ENCODE measurements at places on chromosomes 6 and 20.
A peak's percentile ranks its signal among the peaks of the same experiment; 100 is the strongest.

DNA sequence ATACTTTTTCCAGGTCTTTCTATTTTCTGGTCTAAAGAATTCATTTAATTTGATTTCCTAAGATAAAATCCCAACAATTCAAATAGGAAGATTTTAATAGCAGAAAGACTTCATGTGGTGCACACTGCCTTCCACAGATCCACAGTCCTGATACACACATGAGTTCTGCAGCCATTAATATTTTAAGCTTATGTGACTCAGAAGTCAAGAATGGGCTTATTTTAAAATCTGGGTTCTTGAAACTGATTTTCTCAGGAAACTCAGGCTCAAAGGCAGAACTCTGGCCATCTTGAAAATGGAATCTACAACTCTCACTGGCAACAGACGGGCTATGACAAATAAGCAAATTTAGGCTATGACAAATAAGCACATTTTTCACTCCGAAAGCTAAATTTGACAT is 88.2 kb downstream of the COL12A1 start:
- DNase-seq: no peak

DNA sequence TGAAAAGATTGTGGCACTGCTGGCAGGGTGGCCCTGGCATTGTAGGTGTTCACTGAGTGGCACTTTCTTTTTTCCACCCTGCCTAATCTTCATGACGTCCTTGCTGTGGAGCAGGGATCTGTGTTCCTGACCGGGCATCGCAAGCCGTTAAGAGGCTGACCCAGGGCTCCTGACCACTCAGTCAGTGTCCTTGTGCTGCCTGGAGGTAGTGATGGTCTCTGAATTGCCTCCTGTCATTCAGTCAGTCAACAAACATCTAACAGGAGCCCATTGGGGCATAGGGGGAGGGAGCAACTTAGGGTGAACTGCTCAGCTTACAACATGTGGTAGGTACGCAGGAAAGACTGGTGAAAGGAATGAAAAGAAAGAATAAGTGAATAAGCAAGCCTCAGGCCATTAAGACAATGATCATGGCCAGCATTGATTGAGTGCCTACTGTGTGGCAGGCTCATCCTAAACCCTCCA is 152.0 kb downstream of the CEBPB start:
- DNase-seq: no peak

DNA sequence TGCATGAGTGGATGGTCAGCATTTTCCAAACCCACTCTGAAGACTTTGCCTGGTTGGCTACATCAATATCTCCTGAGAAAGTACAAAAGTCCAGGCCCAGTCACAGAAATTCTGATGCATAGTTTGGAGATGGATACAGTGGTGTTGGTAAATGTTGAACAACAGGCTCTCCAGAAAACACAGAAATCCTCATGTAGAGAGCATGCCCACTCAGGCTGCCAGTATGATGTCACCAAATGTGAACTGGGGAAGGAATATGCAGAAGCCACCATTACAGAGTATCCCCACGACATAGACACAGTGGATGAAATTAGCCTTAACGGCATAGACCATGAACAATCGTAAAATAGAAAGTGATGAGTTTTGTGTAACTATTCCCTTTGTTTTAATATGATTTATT is 97.1 kb upstream of the NXT1 start:
- DNase-seq: no peak

DNA sequence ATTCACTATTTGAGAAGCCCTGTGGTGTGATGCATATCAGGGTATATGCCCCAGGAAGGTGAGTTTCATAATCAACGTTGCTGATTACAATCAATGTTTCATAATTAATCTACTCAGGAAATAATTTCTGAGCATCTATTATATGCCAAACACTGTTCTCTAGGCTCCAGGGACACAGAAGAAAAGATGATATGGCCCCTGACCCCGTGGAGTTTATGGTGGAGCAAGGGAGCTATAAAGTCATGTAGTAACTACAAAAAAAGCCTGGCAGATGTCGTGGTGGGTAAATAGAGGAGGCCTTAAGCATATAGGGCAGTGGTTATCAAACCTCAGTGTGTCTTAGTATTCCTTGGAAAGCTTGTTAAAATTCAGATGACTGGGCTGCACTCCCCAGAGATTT is 40.1 kb upstream of the BCAS1 start:
- no peak for DNase-seq

DNA sequence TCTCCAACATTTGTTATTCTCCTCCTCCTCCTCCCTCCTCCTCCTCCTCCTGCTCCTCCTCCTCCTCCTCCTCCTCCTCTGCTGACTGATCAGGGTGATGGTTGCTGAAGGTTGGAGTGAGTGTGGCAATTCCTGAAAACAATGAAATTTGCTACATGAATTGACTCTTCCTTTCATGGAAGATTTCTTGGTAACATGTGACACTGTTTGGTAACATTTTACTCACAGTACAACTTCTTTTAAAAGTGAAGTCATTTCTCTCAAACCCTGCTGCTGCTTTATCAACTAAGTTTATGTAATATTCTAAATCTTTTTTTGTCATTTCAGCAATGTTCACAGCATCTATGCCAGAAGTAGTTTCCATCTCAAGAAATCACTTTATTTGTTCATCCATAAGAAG is 543.0 kb downstream of the MAFB start:
- DNase-seq: no peak

DNA sequence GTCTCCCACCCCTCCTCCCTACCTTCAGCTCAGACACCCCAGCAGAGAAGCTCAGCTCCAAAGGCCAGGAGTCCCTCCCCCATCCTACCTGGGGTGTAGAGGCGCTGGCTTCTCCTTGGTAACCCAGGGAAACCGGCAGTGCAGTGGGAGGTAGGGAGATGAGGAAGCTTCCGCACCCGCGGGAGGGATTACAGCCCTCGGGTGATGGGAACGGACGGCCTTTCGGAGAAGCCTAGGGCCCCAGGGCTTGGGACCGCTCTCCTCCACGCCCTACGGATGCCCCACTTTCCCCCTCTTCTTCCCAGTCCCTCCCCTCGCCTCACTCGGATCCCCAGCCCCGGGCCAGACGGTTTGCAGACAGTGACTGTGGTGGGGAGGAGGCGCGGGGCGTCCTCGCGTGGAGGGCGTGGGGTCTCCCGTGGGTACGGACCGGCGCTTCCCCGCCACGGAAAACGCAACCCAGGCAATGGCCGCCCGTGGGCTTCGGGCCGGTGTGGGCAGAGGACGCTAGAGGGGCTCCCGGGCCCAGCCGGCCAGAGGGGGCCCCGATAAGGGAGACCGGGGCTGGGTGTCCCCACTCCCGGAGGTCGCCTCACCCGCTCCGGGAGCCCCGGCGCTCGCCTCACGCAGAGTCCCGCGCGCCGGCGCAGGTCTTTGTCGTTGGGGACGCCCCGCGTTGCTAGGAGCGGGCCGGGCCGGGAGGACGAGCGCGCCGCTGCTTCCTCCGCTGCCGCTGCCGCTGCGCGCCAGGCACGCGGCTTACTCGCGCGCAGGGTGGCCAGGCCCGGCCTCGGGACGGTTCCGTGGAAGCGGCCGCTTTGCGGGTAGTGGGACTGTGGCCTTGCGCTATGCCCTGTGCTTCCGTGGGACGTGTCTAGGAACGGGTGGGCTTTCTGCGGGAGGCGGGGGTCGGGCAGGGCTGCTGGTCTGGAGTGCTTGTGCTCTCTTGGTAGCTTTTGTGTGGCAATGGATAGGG is 15.8 kb downstream of the AARS2 start:
- no peak for DNase-seq

DNA sequence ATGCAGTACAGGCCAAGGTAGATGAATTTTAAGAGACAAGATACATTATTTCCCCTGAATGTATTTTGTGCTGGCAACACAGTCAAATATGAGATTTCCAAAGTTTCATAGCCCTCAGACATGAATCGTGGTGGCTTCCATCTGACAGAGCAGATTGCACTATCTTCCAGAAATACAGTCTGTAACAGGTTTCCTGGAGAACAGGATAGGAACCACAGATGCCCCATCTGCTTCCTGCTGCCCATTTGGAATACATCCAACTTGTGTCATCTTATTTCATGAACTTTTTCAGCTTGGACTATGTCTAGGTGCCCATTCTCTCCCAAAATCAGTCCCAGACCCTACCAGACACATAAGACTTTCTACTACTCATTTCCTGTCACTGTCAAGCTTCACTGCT is 426.0 kb downstream of the KIF16B start:
- no peak for DNase-seq

GRCh38 chr20:1472556-1473245 is 6.1 kb upstream of the NSFL1C start:
- DNase-seq: no peak

DNA sequence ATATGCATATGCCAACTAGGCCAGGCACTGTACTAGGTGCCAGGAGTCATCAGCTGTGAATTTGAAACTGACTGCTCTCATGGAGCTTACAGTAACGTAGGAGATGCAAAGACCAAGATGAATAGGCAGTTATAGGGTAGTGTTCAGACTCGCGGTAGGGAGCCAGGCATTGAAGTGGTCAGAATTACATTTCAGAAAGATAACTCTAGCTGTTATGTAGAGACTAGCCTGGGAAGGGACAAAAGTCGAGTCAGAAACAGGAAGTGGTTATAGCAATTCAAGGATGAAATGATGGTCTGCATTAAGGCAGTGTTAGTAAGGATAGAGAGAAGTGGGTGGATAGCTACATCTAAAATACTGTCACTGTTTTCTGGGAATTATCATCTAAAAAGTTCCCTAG is 56.6 kb downstream of the PCMT1 start:
- DNase-seq: no peak

GRCh38 chr6:113599444-113599843 is 257.7 kb upstream of the MARCKS start:
- peak; percentile 16 for DNase-seq

DNA sequence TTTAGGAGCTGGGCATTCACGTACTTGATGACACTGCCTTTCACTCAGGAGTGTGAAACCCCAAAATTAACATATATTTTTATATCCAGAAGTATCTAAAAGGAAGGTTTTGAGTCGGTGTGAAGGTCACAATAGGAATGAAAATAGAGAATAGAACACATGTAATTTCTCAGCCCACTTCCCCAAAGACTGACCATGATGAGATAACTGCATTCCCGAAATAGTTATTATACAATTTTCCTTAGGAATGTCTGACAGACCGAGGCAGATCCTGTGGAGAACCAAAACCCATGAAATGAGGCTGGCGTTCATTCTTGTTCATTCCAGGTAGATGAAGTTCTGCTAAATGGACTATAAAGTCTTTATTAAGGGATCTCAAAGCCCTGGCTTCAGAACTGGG is 10.3 kb downstream of the NSFL1C start:
- DNase-seq: no peak

DNA sequence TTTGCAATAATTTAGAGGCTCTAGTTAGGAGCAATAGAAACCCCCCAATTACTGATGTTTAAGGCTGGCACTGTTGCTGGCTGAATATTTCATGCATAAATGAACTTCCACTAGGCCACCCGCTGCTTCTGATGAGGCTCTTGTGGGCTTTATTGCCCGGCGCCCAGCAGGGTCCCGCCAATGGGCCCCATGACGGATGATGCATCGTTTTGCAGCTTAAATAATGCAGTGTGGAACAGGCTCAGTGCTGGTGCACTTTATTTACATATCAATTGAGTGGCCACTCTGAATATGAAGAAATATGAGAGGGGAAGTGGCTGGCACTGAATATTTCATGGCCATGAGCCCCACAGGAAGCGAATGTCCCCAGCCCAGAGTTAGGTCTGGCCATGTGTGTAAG is 155.3 kb upstream of the MAFB start:
- DNase-seq: no peak

DNA sequence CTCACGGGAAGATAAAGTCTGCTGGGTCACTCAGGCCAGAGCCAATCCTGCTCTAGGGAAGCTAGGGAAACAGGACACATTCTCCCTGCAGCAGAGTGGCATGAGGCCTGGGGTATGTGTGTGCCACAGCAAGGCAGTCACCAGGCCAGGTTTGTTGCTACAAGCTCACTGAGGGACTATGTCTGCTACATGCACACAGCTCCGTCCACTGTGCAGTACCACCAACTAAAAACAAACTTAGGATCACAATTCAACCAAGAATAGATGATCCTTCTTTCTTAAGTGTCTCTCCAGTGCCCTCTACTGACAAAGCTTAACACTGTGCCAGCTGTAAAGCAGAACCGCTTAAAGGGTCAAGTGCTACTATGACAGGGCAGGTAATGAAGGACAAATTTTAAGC is 192.5 kb downstream of the PTPRK start:
- no peak for DNase-seq

DNA sequence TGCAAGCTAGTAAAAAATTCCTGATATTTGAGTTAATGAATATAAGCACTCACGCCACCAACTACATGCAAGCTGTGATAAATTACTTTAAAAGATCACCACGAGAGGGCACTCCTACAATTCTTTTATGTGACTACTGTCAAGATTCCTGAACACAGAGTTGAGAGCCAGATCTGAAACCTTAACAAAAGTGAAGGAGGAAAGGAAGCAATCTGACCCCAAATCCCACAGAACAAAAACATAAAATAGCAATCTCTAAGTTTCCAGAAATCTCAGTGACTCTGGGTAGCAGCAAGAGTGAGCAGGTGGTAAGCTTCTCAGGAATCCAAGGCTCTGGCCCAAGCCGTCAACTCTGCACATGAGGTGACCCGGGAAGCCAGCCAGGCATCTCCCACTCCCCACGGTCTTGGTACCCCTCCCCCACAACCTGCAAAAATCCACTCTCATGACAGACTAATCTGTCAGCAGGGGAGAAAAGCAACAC is 55.1 kb downstream of the STAU1 start:
- no peak for DNase-seq

DNA sequence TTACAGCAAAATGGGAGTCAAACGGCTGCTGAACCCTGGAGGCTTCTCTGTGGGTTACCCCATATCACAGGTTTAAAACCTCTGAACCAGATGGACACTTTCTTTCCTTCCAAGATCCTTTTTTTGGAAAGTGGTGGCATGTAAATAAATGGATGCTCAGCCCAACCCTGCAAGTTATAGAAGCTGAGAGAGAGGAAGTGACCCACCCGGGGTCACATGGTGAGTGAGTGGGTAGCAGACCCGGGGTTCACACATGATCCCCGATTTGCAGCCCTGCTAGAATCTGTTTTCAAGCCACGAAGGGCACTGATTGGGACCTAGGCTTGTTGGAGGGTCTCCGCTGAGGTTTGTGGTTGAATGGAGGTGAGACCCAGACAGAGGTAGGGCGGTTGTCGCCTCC is 32.0 kb downstream of the SIRPA start:
- DNase-seq: no peak

- no peak for DNase-seq
Measured at GRCh38 chr6:26507658-26508057, 7.6 kb downstream of the BTN1A1 start.

DNA sequence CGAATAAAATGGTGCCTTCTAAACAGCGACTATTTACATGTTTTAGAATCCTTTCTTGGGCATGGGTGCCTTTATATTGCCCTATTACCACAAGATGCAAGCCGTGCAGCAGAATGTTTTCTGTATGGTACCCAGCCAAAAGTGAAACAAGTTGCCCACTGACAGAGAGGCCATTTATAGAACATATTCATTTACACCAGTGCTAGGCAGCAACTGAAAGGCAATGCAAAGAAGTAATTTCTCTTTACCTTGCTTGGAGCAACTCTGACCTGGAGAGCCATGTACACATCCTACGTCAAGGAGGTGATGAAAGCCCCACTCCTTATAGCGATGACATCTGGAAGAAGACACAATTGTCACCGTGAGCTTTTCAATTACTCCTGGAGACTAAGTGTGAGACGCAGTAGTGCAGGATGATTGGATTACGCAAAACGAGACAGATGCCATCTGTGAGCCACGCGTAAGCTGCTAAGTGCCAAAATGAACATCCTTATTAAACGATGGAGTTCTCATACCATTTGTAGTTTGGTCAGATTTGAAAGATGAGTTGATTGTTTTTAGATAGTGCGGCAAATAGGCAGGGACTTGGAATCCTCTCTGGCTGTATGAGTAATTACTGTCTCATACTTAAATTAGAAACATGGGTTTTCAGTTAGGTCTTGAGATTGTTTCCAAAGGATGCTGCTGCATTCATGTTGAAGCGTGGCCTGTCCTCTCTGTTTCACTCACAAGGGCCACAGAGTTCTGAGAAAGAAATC is at the start of gene TMEM244:
Gene TMEM244, minus strand, starts transcription at position 408 of the 758 bp plus-strand sequence. Its CDS starts 127 bp downstream, at position 281.
- DNase-seq: no peak
